ENCODE measurements at places on chromosomes 5 and 9.

DNA sequence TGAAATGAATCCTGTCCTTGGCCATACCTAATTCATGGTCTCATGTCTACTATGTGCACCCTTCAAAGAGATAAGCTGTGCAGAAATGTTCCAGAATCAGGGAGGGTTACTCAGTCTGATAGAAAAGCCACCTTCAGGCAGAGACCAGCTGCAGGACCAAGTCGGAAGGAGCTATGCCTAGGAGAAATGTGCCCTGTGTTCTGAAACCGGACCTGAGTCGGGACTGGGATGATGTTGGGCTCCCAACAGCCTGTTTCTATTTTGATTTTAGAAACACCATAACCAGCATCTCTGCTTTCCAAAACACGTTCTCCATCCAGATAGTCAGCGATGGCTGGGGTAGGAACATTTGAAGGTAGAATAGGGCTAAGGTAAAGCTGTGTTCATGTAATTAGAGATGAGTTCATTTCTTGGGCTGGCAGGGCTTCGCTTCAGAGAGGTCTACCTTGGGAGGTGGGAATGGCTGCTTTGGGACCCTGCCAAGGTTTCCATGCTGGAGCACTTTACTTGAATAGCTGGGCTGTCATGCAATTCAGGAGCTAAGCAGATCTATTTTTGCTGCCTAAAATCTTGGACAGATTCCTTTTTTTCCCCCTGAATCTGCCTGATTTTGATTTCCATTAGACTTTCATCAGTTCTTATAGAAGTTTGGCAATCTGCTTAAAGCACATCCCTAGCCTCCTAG, 2.8 kb downstream of the ADCY2 start:
- no peaks in the 10 kb centered on the region for H3K36me3 ChIP-seq
- H3K4me3 ChIP-seq, result peak overlapping the region; percentile 81
- H3K27ac ChIP-seq, result peak overlapping the region; percentile 94
- DNase-seq, result no peak
- no peaks in the 10 kb centered on the region for H3K27me3 ChIP-seq

DNA sequence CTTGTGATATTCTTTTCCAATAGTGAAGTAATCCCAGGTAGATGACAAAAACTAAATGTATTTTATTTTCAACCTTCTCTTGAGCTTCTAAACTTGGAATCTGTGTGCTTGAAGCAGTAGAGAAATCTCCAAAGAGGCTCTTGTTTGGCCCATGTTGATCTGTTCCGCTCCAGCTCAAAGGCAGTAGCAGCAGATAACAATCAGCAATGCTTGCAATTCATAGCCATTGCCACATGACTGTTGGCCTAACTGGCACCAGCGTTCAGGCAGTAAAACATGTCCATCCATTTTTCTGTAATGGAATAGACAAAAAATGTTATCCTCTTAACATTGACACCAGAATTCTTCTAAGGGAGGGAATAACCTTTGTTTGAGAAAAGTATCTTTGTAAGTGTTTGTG, 270.7 kb upstream of the MSX2 start:
- H3K4me1 ChIP-seq, result no peaks in the 10 kb centered on the region
- H3K36me3 ChIP-seq, result no peaks in the 10 kb centered on the region
- no peaks in the 10 kb centered on the region for H3K27me3 ChIP-seq
- DNase-seq, result no peak

- peak; percentile 52 for DNase-seq
- no peaks in the 10 kb centered on the region for H3K27me3 ChIP-seq
- peak within 1 kb of the TSS; percentile 73 for H3K4me3 ChIP-seq
- H3K27ac ChIP-seq, result no peak within 1 kb of the TSS
Observed at GRCh38 chr9:94639061-94639998, at the start of gene FBP1. Gene FBP1, minus strand, starts transcription at chr9:94639518. Its CDS starts 208 bp downstream, at chr9:94639310.

DNA sequence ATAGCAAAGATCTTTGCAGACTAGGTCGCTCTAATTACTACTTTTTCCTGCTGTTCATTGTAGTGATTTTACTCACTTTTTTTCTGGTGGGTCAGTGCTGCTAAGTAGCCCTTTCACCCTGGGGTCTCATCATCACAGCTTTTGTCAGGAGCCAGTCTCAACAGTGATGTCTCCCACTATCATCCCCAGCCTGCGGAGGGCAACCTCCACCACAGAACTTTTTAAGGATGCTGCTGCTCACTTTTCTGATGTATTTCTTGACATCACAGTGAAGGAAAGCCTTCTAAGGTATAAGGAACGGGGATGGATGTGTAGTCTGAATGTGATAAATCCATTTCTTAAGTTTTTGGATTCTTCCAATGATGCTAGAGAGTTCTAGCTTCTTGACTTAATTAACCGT, 242.5 kb upstream of the RIOK2 start:
- no peak overlapping the region for H3K4me3 ChIP-seq
- H3K36me3 ChIP-seq, result no peaks in the 10 kb centered on the region
- no peaks in the 10 kb centered on the region for H3K4me1 ChIP-seq
- no peak overlapping the region for H3K27ac ChIP-seq
- no peak for DNase-seq
- no peaks in the 10 kb centered on the region for H3K27me3 ChIP-seq

DNA sequence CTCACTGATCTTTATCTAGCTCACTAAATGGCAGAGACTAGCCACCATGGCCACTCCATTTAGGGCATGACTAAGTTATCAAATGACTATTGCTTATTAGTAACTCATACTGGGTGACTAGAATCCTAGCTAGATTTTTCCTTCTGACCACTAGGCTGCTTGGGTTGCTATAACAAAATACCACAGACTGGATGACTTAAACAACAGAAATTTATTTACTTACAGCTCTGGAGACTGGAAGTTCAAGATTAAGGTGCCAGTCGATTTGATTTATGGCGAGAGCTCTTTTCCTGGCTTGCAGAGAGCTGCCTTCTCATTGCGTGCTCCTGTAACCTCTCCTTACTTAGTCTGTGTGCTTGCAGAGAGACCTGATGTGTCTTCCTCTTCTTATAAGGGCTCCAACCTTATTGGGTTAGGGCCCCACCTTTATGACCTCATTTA, 55.0 kb upstream of the APC start:
- no peaks in the 10 kb centered on the region for H3K27me3 ChIP-seq
- H3K4me3 ChIP-seq, result no peak overlapping the region
- H3K4me1 ChIP-seq, result no peaks in the 10 kb centered on the region
- H3K27ac ChIP-seq, result no peak overlapping the region

GRCh38 chr5:115298811-115299210, 2.4 kb upstream of the CCDC112 start:
- no peak for DNase-seq
- H3K36me3 ChIP-seq, result no peaks in the 10 kb centered on the region
- H3K27me3 ChIP-seq, result no peaks in the 10 kb centered on the region
- H3K4me3 ChIP-seq, result no peak overlapping the region
- H3K4me1 ChIP-seq, result peaks cover 6% of the 10 kb centered on the region

- no peak for DNase-seq
- H3K36me3 ChIP-seq, result no peaks in the 10 kb centered on the region
- H3K4me1 ChIP-seq, result no peaks in the 10 kb centered on the region
- no peak overlapping the region for H3K4me3 ChIP-seq
- H3K27ac ChIP-seq, result no peak overlapping the region
Observed at GRCh38 chr5:77957-78804, 13.8 kb upstream of the PLEKHG4B start.

- DNase-seq, result no peak
- no peak overlapping the region for H3K4me3 ChIP-seq
- no peaks in the 10 kb centered on the region for H3K27me3 ChIP-seq
- H3K27ac ChIP-seq, result no peak overlapping the region
- H3K36me3 ChIP-seq, result no peaks in the 10 kb centered on the region
Observed at GRCh38 chr9:133269537-133270362, 5.3 kb downstream of the ABO start.

GRCh38 chr9:111603041-111603440, 3.6 kb upstream of the PTGR1 start:
- peaks cover 2% of the 10 kb centered on the region for H3K4me1 ChIP-seq
- no peak overlapping the region for H3K27ac ChIP-seq
- no peak for DNase-seq
- H3K4me3 ChIP-seq, result no peak overlapping the region

DNA sequence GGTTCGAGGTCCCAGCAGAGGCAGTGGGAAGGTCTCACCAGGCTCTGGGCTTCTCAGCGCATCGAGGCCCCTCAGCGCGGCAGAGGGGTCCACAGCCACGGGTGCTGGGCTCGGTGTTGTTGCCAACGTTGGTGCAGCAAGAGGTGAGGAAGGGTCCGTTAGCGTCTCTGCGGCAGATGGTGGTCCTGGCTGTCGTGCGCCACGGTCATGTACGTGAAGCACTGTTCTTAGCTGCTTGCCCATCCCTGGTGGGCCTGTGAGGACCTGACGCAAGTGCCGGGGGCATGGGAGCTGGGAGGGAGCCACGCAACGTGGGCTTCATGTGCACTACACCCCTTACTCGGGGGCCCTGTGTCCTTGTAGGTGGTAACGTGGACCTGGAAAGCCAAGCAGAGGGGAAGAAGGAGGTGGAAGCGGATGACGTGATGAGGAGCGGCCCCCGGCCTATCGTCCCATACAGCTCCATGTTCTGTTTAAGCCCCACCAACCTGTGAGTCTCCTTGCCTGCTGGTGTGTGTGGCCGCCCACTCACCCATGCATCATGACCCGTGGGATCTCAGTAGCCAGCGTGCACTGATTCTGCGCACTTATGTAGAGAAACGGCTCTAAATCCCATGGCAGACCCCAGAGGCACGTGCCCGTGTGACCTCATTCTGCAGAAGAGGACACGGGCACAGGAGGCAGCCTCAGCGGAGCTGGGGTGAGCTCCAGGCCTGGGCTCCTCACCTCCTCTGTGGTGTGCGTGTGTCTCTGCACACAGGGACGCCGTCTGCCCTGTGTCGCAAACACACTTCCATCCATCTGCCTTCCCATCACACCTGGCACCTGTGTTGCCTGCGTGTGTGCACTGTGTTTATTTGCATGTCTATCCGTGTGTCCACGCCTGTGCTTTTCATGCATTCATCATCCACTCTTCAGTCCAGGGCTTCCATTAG, 166.1 kb downstream of the CACNA1B start:
- no peak overlapping the region for H3K27ac ChIP-seq
- no peaks in the 10 kb centered on the region for H3K4me1 ChIP-seq
- no peaks in the 10 kb centered on the region for H3K36me3 ChIP-seq
- H3K4me3 ChIP-seq, result no peak overlapping the region
- H3K27me3 ChIP-seq, result peaks cover 2% of the 10 kb centered on the region

GRCh38 chr9:113573046-113573958, 109.8 kb downstream of the RGS3 start:
- H3K27me3 ChIP-seq, result no peaks in the 10 kb centered on the region
- H3K4me3 ChIP-seq, result no peak overlapping the region
- no peaks in the 10 kb centered on the region for H3K36me3 ChIP-seq
- peak overlapping the region; percentile 81 for H3K27ac ChIP-seq
- DNase-seq, result no peak
- peaks cover 61% of the 10 kb centered on the region for H3K4me1 ChIP-seq

DNA sequence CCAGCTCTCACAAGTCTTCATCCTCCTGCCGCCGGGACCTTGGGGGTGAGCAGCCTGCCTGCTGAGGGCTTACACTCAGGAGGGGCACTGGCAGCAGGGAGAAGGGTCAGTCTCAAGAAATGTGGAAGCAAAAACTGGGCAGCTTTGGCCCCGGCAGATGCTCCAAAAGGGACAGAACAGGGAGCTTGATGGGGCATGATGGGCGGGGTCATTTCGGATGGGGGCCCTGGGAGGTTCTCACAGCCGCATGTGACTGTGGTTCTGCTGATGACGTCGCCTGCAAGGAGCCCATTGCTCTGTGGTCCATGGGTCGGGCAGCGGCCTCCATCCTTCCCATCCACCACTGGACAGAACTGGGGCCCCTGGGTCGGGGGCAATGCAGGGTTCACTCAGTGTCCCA, 76.6 kb downstream of the OLFM1 start:
- DNase-seq, result no peak
- H3K4me3 ChIP-seq, result no peak overlapping the region
- no peaks in the 10 kb centered on the region for H3K4me1 ChIP-seq
- H3K27me3 ChIP-seq, result peaks cover 5% of the 10 kb centered on the region
- no peak overlapping the region for H3K27ac ChIP-seq

- no peaks in the 10 kb centered on the region for H3K27me3 ChIP-seq
- no peaks in the 10 kb centered on the region for H3K36me3 ChIP-seq
- no peak for DNase-seq
- peak overlapping the region; percentile 85 for H3K27ac ChIP-seq
Observed at GRCh38 chr9:119801311-119801710, 432.1 kb upstream of the BRINP1 start.

GRCh38 chr5:164362835-164363234, 857.4 kb downstream of the MAT2B start:
- H3K4me1 ChIP-seq, result no peaks in the 10 kb centered on the region
- H3K4me3 ChIP-seq, result no peak overlapping the region
- H3K27ac ChIP-seq, result no peak overlapping the region
- H3K36me3 ChIP-seq, result no peaks in the 10 kb centered on the region
- no peaks in the 10 kb centered on the region for H3K27me3 ChIP-seq
- DNase-seq, result no peak

DNA sequence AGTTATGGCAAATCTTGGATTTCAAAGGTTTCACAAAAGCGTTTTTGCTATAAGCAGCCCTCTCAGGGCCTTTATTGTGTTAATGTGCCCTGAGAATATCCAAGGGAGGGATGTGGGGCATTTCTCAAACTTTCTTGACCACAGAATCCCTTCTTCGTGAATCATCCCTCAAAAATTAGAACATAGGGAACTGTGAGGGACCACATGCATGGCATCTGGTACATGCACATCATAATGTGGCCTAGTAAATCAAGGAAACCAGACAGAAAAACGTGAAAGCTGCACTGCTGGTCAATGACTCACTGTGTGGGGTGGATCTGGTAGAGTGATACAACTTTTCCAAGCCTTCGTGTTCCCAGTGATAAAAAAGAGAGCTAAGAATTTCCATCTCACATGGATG, 22.4 kb downstream of the DDX31 start:
- no peaks in the 10 kb centered on the region for H3K4me1 ChIP-seq
- DNase-seq, result no peak
- H3K27ac ChIP-seq, result no peak overlapping the region
- peaks cover 100% of the 10 kb centered on the region for H3K36me3 ChIP-seq
